ENCODE measurements at places on chromosomes 4 and X.

- no peak for DNase-seq
Observed at GRCh38 chr4:183185559-183185958, 86.5 kb downstream of the WWC2 start.

GRCh38 chr4:22607382-22607781 is 85.4 kb upstream of the GBA3 start:
- DNase-seq = no peak

- no peak for DNase-seq
Observed at GRCh38 chrX:39796856-39797255, 300.9 kb downstream of the BCOR start.

DNA sequence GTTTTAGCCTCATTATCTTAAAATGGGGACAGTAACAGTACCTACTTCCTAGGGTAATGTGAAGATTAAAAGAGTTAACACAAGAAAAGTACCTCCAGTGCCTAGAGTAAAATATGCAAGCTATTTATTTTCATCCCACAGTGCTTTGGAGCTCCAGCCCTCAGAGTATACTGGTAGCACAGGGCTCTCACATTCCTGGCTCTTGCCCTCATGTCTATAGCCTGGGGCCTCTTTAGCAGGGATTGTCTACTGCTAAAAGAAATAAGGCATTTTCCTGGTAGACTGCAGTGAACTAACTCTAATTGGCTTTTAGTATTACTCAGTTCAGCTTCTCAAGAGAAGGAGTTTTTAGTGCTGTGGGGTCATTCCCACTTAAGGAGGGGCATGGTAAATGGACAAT is 60.8 kb downstream of the RRAGB start:
- DNase-seq = no peak

- no peak for DNase-seq
Observed at GRCh38 chr4:156672492-156673305, 298.9 kb downstream of the PDGFC start.

- no peak for DNase-seq
Observed at GRCh38 chr4:169102026-169102425, 92.0 kb upstream of the CBR4 start.

DNA sequence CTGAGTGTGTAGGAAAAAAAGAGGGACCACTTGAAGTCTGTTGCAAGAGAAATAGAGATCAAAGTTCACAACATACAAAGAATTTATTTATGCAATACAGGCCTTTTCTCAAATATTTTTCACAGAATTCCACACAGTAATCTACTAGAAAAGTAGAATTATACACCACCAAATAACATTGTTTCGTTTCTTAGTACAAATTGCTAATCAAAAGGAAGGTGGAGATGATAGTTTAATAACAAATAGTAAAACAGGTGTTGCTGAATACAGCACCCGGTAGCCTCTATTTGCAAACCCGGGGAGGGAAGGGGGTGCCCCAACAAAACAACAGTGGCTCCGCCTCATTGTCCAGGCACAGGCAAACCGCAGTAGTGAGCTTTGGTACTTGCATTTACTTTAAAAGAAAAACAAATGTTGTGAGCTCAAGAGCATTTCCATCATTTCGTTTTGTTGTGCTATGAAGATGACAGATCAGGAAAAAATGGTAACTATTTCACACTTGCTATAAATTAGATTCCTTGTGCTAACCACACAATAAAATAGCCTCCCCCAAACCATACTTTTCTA is 186.4 kb downstream of the DCLK2 start:
- no peak for DNase-seq

GRCh38 chr4:66298569-66298968 is 628.3 kb upstream of the EPHA5 start:
- no peak for DNase-seq

- no peak for DNase-seq
Observed at GRCh38 chrX:12986164-12986779, 11.4 kb downstream of the TMSB4X start.

GRCh38 chr4:24970191-24970590 is 57.3 kb upstream of the CCDC149 start:
- no peak for DNase-seq

DNA sequence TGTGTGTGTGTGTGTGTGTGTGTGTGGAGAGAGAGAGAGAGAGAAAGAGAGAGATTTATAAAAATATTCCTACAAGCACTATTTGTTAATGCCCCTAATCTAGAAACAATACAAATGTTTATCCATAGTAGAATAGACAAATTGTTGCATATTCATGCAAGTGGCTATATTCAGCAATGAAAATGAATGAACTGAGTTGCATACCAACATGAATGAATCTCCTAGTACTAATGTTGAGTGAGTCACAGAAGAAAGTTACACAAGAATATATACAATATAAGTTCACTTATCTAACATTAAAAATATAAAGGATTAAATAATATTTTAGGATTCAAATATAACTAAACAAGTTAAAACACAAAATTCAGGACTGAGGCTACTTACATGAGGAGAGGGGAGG is 456.8 kb upstream of the AMOT start:
- no peak for DNase-seq

GRCh38 chrX:39755143-39756032 is 342.4 kb downstream of the BCOR start:
- DNase-seq = peak; percentile 42

- DNase-seq = no peak
Observed at GRCh38 chrX:129599499-129599898, 55.3 kb downstream of the APLN start.

DNA sequence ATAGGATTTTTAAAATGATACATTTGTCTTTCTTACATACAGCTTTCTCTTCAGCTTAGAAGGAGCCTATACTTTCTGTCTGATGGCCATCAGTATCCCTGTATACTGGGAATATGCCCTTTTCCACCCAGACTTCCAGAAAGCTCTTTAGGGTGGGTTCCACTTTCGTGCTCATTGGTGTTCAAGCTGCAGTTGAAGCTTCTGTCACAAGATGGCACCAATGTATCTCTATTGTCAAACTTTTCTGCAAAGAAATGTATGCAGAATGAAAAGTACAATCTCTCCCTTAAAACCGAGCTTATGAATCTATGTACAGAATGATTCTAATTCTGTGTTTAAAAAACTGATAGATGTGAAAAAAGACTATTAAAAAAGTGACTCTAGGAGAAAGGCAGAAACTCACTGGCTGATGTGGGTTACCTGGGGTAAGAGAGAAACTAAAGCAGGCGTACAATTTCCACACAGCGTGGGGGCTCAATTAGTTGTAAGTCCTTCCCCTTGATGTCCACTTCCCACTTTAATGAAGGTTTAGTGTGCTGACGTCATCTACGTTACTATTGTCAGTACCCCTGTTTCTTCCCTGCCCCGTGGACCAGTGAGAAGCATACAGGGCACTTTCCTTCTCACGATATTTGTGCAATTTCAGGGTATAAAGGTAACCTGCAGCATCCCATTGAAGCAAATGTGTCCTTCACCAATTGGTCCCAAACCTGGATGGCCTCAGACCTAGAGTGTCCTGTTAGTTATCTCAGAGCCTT is 57.3 kb upstream of the TCEAL2 start:
- DNase-seq = no peak

DNA sequence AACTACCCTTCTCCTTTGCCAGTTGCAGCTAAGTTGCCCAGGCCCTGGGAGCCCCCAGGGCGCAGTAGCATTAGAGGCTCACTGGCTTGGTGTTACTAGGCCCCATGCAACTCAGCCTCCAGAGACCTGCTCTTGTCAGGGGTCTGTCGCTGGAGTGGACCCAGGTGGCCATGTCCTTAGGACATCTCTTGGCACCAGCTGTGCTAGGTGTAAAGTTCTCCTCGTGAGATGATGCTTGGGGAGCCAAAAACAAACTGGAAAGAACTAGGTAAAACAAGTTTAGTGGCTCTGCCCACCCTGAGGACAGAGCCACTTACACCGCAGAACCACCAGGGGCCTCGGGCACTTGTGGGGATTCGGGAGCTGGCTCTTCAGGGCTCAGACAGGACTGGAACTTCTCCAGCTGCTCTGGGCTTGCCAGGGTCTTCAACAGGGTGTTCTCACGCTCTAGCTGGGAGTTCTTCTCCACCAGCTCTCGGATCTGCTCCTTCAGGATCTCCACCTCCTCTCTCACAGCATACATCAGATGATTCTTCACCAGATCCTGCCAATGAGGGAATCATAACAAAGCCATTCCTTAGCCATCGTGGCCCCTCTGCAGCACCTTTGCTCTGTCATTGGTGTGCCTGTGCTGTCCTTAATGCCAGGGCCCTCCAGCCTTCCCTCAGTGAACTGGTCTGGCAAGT is 61.2 kb downstream of the TSC22D3 start:
- DNase-seq = no peak

- DNase-seq = no peak
Observed at GRCh38 chr4:4247696-4248028, 361 bp downstream of the TMEM128 start.

DNA sequence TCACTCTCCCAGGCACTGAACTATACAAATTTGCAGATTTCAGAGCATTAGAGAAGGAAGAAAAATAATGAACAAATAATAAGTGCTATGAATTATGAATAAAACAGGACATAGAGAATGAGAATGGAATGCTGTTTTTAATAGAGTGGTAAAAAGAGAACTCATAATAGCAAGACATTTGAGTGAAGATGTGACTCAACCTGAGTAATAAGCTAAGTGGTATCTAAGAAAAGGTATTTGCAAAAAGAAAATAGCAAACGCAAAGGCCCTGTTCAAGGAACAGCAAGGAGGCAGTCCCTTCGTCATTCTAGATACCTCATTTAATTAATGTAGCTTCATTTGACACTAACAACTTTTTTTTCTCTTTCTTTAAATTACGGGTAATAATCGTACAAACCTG is 1910.0 kb upstream of the TENM3 start:
- DNase-seq = no peak

GRCh38 chr4:149398993-149399392 is 416.6 kb downstream of the IQCM start:
- no peak for DNase-seq

GRCh38 chrX:69150281-69150960 is 14.8 kb downstream of the PJA1 start:
- DNase-seq = no peak
